ENCODE measurements at places on chromosomes 2 and 18. TPM values are rescaled to one million over a fixed set of nuclear protein-coding genes. Genes with fewer than 3 reads are reported as not detected.

- no peak for DNase-seq
These were observed 26.1 kb downstream of the COLEC12 start for GRCh38 chr18:474416-474815.

DNA sequence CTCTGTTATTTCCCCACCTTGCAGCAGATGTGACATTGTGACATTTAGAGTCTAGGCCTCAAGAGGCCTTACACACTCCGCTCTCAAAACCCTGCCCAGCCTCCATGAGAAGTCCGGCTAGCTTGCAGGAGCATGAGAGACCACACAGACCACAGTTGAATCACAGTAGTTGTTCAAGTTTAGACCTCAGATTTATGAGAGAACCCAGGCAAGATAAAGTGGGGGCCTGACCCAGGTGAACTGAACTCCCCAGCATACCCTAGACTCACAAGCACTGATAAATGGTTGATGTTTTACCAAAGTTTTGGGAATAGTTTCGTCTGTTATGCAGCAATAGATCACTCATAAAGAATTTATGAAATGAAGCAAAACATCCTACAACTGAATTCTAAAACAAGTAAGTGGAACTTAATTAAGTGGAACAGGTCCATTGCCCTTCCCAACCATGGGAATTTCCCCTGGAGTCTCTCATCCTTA lies 4.7 kb upstream of the STAT1 start:
- DNase-seq = no peak

GRCh38 chr18:28890791-28891190 lies 713.9 kb upstream of the CDH2 start:
- no peak for DNase-seq

GRCh38 chr2:127193967-127194280 lies 26.2 kb downstream of the CYP27C1 start:
- peak; percentile 26 for DNase-seq

GRCh38 chr2:10623776-10624175 lies 66.0 kb downstream of the NOL10 start:
- DNase-seq = no peak

SUMO1 gene
- total RNA-seq = 155 TPM
